ENCODE measurements at places on chromosomes 11 and 22.
A peak's percentile ranks its signal among the peaks of the same experiment; 100 is the strongest.

- DNase-seq, result no peak
These were observed 44.0 kb downstream of the KIAA1671 start for GRCh38 chr22:24996420-24996952.

DNA sequence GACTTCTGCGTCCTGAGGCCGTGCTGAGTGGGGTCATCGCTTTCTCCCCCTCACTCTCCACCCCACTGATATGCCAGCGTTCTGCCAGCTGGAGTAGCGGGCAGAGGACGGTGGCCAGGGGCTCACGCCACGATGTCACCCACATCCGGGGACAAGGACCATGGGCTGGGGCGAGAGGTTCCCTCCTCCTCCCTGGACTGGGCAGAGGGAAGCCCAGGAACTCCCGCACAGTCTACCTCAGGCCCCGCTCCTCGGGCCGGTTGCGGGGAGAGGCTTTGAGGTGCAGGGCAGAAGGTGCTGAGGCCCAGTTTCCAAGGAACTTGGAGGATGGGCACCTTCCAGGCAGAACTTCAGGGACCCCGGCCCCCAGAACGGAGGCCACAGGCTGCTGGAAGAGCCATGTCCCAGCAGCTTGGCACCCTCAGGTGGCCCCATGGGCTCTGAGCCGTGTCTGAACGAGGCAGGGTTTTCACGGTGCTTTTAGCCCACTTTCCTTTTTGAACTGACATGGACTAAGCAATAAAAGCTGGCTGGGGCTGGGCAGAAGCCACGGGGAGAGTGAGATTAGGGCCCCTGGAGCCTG lies 25.4 kb downstream of the ADAMTS15 start:
- DNase-seq, result no peak

DNA sequence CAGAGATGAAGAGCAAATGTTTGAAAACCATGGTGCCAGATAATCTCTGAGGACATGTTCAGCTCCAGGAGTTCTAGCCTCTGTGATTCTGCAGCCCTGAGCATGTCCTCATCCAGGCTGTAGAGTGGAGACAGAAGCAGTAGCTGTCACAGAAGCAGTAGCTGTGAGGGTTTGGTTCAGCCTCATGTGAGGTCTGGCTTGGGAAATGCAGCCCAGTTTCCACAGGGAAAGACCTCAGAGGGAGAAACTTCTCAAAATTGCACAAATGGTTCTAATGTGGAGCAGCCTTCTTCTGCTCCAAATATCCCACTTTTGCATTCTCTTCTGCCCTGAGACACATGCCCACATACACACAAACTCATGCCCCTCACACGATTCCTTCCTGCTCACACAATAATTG lies 48.4 kb downstream of the DBX1 start:
- no peak for DNase-seq

DNA sequence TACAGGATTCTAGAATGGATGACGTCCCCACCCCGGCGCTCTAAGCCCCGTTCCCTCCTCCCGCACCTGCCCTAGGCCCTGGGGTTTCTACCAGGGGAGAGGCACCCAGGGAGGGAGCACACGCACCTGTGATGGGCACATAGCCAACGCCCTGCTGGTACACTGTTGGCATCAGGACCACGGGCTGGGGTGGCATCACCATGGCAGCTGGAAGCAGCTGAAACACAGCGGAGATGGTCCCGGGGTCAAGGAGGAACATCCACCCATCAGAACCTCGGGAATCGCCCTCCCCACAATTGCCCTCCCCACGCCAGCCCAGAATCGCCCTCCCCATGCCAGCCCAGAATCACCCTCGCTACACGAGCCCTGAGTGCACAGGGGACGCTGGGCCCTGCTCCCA lies 23.6 kb downstream of the TOLLIP start:
- no peak for DNase-seq

GRCh38 chr22:40651563-40652501 lies 15.3 kb upstream of the MRTFA start:
- peak; percentile 97 for DNase-seq

DNA sequence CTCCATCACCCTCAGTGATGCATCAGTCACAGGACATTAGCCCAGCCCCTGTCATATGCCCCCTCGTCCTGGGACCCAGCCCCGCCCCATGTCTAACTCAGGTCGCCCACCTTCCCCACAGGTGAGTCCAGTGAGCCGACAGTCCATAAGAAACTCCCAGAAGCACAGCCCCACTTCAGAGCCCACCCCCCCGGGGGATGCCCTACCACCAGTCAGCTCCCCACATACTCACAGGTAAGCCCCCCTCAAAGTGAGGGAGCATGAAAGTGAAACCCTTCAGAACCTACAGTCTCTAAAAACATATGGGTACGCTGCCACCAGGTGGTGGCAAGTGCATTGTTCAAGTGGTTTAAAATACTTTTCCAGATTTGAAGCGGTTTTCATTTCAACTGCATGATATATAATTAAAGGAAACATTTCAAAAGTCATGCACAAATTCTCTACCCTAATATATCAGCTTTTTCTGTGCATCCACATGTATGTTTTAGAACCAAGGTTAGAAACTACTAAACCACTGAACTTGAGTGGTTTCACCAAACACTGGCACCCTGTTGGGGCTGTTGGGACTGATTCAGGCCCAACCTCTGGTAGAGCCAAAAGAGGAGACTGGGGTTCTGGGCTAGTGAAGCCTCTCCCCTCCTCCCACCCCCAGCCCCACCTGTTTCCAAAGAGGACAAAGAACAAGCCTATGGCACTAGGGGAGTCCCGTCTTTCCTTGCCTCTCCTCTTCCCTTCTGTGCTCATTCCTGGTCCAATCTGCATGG lies 17.3 kb downstream of the EPS8L2 start:
- DNase-seq, result no peak

GRCh38 chr11:87193756-87194470 lies 156.2 kb downstream of the TMEM135 start:
- no peak for DNase-seq

DNA sequence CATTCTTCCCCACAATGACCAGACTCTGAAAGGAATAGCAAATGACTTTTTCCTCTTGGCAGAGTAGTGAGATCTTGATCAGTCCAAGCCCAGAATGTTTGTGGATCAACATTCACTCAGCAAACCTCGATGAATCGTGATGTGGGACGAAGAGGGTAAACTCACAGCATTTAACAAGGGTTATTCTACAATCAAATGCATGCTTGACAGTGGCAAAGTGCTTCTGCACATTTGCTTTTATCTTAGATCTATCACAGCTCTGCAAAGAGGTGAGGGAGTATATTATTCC lies 31.8 kb downstream of the TMPRSS5 start:
- no peak for DNase-seq

GRCh38 chr11:82988936-82989627 lies 82.6 kb downstream of the RAB30 start:
- no peak for DNase-seq

GRCh38 chr11:2377511-2378443 lies 667 bp downstream of the CD81 start:
- DNase-seq, result no peak

DNA sequence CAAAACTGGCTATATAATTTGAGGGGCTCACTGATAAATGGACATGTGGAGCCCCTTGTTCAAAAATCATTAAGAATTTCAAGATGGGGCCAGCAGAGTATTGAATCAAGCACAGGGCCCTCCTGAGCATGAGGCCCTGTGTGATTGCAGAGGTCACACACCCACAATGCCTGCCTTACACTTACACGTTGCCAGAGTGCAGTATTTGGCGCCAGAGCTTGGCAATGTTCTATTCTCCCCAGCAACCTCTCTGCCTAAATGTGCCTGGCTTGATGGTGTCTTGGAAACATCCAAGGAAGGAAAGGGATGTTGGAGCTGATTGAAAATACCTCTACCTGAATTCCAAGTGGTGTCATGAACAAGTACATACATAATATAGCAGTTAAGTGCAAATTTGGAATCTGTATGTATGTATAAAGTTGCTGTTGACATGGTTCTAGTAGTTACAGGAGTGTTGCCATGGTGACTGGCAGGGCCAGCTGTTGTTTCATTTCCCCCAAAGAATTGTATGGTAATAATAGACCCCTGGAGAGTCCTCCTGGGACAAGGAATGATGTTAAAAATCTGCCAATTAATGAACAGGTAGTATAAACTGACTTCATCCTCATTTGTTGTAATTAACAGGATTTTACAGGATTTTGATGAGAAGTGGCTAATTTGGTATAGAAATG lies 205.7 kb upstream of the NAV2 start:
- no peak for DNase-seq

- no peak for DNase-seq
These were observed 49.7 kb downstream of the ST14 start for GRCh38 chr11:130209128-130209932.

GRCh38 chr11:126884594-126884993 lies 116.0 kb downstream of the KIRREL3 start:
- DNase-seq, result no peak

GRCh38 chr11:116224154-116224888 lies 548.5 kb downstream of the BUD13 start:
- no peak for DNase-seq

DNA sequence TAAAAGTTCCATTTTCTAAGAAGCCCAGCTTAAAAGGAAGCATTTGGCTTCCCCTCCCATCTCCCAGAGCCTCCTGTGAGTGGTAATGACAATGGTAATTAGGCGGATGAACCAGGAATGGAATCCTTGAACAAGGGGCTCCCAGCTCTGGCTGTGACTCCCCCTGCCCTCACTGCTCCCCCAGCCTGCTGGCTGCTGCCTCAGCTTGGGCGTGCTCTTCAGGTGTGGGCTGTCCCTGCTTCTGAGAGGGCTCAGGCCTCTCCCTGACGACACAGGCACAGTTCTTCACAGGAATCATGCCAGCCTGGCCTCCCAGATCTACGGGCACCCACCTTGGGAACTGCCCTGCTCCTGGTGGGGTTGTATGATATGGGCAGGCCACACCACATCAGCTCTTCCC lies 81.7 kb upstream of the NARS2 start:
- no peak for DNase-seq

GRCh38 chr11:26715133-26715532 lies 6.7 kb downstream of the SLC5A12 start:
- no peak for DNase-seq

All from thoracic aorta (tissue), 2 donors.